NCI-H2029 treated with DMSO at 0.1 percent for 48 hours (cell line): ENCODE measurements at places on chromosomes 12 and 14.

DNA sequence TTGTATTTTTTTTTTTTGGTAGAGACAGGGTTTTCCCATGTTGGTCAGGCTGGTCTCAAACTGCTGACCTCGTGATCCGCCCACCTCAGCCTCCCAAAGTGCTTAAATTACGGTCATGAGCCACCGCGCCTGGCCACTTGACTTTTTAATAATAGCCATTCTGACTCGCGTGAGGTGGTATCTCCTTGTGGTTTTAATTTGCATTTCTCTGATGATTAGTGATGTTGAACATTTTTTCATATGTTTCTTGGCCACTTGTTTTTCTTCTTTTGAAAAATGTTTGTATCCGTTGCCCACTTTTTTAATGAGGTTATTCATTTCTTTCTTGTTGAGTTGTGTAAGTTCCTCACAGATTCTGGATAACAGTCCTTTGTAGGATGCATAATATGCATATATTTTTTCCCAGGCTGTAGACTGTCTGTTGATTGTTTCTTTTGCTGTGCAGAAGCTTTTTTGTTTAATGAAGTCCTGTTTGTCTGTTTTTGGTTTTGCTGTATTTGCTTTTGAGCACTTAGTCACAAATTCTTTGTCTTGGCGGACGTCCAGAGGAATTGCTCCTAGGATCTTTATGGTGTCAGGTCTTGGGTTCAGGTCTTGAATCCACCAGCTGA is 10.3 kb upstream of the PGAM5 start:
- DNase-seq: peak; percentile 12

DNA sequence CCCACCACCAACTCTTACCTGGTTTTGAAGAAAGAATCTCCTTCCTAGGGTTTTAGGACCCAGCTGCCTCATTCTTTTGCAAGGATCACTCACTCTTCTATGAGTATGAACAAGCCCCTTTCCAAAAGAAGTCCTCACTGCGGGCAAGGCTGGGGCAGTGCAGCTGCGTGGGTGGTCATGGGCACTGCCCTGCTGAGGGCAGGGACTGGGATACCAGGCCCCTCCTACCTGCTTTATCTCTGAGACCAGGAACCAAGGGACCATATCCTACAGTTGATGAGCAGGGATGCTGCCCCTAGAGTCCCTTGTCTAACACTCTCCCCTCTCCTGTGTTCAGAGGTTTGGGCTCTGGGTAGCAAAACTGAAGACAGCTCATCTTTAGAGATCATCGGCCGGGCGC is 20.5 kb downstream of the HPD start:
- no peak for DNase-seq

DNA sequence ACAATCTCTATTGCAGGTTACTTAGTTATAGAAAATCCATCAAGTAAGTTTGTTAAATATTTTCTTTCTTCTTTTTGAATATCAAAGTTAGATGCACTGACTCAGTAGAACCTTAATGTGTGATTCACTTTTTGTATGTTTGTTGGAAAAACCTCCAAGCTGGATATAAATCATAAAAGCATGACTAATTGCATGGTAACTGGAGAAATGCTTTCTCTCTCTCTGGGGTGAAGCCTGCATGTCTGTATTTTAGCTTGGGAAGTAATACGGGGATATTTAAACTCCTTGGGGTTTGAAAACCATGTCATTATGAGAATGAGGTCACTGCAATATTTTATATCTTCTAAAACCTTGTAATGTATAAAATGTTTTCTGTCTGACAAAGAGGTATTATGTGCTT is 58.6 kb upstream of the MYF6 start:
- DNase-seq: no peak

GRCh38 chr12:111268738-111269572 is 99.9 kb downstream of the PHETA1 start:
- DNase-seq: no peak

DNA sequence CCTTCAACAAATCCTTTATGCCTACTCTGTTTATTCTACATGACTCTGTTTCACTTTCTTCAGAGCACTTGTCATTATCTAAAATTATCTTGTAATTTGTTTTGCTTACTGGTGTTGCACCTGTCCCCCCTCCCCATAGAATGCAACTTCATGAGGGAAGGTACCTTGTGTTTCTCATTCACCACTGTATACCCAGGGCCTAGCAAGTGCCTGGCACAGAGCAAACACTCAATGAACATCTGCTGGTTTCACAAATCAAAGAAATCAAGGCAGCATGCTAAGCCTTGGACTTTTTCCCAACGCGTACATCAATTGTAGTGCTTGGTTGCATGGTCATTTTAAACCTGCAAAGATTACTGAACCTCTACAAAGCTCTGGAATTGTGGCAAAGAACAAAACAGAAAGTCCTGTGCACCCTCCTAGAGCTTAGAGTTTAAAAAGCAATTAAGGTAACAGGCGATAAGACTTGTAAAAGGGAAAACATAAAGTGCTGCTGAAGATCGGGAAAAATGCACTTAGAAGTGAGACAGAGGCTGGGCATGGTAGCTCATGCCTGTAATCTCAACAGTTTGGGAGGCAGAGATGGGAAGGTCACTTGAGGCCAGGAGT is 479.1 kb downstream of the MED13L start:
- peak; percentile 73 for DNase-seq

DNA sequence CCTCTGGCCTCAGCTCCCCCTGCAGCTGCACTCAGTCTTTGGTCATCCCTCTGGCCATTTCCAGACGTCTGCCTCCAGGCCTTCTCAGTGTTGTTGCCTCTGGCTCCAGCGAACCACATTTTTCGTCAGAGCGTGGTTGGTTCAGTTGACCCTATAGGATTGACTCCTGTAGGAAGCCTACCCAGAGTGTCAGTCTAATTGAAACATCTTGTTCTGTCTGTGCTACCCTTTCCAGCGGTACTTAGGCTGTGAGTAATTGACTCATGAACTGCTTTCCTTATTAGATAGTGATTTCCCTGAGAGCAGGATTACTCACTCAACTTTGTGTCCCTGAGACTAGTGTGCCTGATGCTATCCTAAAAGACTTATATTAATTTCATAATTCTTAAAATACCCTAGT is 373.2 kb downstream of the ATP23 start:
- no peak for DNase-seq

DNA sequence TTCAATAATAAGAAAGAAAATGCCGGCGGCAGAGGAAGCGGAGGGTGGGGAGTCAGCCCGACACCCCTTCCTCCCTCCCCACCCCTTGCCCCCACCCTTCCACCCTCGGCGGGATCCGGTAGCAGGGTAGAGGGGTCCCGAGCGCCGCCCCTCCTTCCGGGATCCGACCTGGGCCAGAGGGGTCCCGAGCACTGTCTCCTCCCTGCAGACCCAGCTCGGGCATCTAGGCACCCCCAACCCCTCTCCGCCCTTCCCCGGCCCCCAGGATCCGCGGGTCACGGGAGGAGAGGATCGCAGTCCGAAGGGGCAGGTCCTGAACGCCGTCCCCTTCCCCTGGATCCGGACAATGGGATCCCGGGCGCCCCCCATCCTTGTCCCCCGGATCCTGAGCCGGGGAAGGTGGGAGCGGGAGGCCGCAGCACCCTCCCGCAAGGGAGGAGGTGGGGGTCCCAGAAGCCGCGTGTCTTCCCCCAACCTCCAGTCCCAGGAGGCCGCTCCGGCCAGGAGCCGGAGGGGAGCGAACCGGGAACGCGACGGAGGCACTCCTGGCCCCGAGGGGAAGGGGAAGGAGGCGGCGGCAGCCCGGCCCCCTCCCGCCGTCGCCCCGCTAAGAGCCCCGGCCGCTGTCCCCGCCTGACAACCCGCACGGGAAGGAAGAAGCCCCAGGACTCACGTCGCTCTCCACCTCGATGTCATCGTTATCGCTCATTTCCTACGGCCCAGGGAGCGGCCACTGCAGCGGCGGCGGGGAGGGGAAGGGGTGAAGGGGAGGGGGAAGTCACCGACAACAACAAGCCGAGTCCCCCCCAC is 481 bp downstream of the MAX start:
- no peak for DNase-seq

DNA sequence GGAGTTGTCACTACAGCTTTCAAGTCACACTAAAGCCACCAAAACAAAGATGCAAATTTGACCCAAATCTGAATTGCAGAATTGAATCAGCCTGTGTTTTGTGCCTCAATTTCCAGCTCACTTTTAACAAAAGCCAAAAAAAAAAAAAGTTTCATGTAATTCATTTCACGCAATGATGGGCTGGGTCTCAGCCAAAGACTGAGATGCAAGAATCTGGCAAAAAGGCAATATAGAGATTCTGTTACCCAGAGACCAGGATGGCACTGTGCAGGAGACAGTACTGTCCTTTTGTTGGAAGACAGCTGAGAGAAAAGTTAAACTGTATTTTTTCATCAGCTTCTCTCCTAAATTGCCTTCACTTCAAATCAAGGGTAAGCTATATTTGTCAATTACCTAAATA is 205.7 kb upstream of the NPAS3 start:
- DNase-seq: no peak

DNA sequence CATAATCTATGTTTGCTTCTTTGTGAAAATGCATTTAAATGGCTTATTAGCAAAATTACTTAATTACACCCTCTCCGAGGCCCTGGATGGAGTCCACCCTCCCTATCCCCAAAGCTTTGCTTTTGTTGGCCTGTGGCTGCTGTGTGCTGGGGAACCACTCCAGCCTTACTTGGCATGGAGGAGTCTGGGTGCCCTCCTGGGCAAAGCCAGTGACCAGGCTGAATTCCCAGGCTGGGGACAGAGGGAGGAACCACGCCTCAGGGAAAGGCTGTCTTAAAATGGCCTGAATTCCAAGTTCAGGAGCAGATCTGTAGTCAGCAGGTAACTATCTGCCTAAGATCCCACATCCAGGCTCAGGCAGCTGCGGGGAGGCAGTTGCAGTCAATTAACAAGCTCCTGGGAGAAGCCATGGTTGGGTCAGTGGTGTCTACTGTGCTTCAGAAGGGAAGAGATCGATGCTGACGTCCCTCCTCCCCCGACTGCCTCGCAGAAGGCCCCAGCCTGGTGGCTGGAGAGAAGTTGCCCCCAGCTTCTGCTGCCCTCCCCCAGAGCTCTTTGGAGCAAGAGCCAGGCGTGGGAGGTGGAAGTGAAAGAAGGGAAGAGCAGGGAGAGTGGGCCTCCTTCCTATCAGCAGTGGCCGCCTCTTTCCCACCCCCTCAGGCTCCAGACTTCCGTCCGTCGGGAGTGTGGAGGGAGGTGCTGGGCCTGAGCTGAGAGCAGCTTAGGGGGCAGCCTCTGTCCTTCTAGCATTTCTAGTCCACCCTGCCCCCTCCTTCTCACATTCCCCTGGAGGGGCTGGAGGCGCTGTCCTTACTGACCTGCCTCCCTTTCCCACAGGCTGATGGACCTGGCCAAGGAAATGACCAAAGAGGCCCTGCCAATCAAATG is 11.3 kb downstream of the VASH1 start:
- DNase-seq: no peak
